ENCODE measurements at places on chromosomes 3 and 15. TPM values are rescaled to one million over a fixed set of nuclear protein-coding genes. Genes with fewer than 3 reads are reported as not detected.
A peak's percentile ranks its signal among the peaks of the same experiment; 100 is the strongest.

The HYKK gene
- 6.8 TPM for total RNA-seq

The C3orf80 gene
- 0.38 TPM for total RNA-seq

The CAMKV gene
- total RNA-seq, result not detected

The OR5K2 gene
- total RNA-seq, result not detected

The SHF gene
- total RNA-seq, result 5.4 TPM

The TMEM158 gene
- total RNA-seq, result 15.2 TPM

The PLSCR5 gene
- not detected for total RNA-seq

The HCN4 gene
- 0.23 TPM for total RNA-seq

The GABRR3 gene
- total RNA-seq, result not detected

The MASP1 gene
- 70.1 TPM for total RNA-seq

The DUOX2 gene
- total RNA-seq, result 40.1 TPM

The DISP2 gene
- total RNA-seq, result 5.1 TPM

The SERINC4 gene
- 0.52 TPM for total RNA-seq

The CAPN3 gene
- 21.5 TPM for total RNA-seq

The SLC38A3 gene
- not detected for total RNA-seq

DNA sequence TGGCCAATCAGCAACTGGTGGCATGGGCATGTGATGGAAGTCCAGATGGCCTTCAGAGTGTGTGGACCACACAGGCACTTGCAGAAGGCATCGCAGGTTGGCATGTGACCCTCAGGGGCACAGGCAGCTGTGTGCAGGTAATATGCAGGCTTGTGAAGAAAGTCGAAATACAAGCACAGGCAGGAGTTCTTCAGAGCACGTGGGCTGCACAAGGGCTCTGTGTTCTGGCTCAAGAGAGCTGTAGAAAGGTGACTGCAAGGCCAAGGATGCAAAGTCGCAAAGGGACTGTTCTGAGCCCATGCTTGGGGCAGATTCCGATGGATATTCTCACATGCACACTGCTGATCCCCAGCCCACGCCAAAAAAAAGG lies 8.3 kb downstream of the LRRC2 start:
- DNase-seq, result no peak

GRCh38 chr15:76941636-76942035 lies 10.1 kb downstream of the RCN2 start:
- DNase-seq, result no peak

- no peak for DNase-seq
Measured at GRCh38 chr3:32443478-32443877, 51.8 kb downstream of the CMTM7 start.

GRCh38 chr15:95479308-95479707 lies 851.2 kb upstream of the NR2F2 start:
- no peak for DNase-seq

- no peak for DNase-seq
Measured at GRCh38 chr3:158768881-158769543, 32.8 kb upstream of the MFSD1 start.

GRCh38 chr3:171023566-171023965 lies 3.0 kb downstream of the SLC2A2 start:
- DNase-seq, result no peak

- no peak for DNase-seq
Measured at GRCh38 chr3:51392355-51393133, 1.5 kb downstream of the RBM15B start.

GRCh38 chr3:184231671-184232070 lies 2.3 kb downstream of the VWA5B2 start:
- no peak for DNase-seq

DNA sequence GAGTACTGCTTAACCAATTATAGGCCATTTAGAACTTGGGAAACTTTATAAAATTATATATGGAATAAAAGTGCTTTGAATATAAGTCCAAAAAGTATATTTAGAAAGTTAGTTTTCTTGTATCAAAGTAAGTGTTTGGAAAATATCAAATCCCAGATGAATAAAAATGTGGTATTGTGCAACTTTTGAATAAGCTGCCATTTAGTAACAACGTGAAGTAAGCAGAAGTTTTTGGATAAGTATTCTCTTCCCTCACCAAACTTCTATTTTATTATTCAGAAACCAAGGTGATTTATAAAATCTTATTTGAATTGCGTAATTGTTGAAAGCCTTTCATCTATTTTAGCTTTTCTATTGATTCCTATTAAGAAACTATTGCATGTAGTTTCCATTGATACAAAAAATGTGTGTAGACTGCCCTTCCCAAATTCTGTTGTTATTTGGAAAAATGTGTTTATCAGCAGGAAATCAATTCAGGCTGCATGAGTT lies 806.2 kb downstream of the NSUN3 start:
- no peak for DNase-seq

DNA sequence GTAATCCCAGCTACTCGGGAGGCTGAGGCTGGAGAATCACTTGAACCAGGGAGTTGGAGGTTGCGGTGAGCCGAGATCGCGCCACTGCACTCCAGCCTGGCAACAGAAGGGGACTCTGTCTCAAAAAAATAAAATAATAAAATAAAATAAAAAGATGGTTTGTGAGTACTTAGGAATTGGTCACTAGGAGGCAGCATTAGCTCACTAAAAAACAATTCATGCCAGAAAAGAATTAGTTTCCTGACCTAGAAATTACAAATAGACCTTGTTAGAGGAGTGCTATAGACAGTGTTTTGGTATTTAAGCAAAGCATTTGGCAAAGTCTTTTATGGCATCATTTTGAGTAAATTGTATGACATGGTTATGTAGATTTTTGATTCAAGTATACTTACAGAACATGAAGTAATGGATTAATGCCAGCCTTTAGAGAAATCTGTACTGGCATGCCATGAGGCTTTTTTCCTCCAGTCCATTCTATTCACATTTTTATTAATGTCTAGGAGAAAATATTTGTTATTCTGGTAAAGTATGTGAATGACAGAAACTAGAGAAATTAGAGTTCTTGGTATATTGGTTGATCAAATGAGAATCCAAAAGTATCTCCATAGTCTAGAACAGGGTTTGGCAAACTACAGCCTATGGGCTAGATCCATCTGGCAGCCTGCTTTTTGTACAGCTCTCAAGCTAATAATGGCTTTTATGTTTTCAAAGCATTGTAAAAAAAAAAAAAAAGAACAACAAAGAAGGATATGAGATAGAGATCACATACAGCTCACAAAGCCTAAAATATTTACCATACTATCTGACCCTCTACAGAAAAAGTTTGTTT lies 81.6 kb downstream of the LRRC49 start:
- no peak for DNase-seq

GRCh38 chr3:165343185-165343584 lies 147.0 kb upstream of the SLITRK3 start:
- no peak for DNase-seq

- peak; percentile 13 for DNase-seq
Measured at GRCh38 chr3:54837964-54838363, 89.9 kb downstream of the LRTM1 start.

- DNase-seq, result no peak
Measured at GRCh38 chr3:73475175-73475574, 149.6 kb downstream of the PDZRN3 start.

- no peak for DNase-seq
Measured at GRCh38 chr3:128173849-128174248, 20.6 kb downstream of the EEFSEC start.

GRCh38 chr3:64972793-64973192 lies 285.0 kb upstream of the ADAMTS9 start:
- DNase-seq, result no peak

GRCh38 chr3:27641888-27642601 lies 80.1 kb downstream of the EOMES start:
- DNase-seq, result no peak

GRCh38 chr3:21417991-21418390 lies 333.0 kb downstream of the ZNF385D start:
- DNase-seq, result no peak

DNA sequence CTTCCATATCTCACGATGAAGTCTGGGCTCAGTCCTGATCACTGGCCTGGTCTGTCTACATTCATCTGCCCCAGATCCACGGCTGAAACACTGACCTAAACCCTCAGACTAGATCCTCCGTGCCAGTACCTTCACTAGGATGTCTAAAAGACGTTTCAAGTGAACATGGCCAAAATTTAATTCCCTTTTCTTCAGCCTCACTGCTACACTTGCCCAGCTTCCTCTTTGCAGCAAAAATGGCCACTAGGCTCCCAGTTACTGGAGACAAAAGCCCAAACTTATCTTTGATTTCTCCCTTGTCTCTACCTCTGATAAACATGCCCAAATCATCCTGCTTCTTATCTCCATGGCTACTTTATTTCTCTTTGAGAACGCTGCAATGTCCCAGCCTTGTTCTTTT lies 1.7 kb downstream of the RASSF1 start:
- no peak for DNase-seq

DNA sequence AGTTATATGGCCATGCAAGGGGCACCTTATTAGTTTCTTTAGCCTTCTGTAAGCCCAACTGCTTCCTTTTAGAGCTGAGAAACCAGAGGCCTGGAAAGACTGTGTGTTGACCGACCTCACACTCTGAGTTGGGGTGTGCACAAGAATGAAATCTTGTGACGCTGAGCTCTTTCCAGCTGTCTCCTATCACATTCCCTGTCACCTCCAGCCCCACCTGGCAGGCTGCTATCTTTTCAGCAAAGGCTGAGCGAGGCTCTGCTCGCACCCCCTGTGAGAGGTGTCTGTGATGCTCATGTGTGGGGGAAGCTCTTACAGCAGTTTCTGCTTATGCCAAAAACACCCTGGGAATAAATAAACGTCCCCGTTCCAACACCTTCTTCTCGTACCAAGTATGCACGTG lies 27.0 kb upstream of the LPP start:
- no peak for DNase-seq

DNA sequence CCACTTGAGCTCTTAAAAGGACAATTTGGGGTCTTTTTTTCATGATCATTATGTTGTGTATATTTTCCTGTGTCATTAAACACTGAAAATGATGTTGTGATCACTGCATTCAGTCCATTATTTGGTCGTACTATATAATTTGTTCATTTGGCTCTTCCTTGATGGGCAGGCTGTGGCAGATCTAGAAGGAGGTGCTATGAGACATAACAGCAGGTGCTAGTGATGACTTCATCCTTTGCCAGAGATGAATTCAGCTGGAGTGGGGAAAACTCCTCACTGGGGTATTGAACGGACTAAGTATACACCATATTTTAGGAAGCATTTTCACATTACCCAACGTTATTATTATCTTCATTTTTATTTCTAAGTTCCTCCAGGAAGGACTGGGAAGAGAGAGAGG lies 12.0 kb downstream of the CMTM7 start:
- no peak for DNase-seq

DNA sequence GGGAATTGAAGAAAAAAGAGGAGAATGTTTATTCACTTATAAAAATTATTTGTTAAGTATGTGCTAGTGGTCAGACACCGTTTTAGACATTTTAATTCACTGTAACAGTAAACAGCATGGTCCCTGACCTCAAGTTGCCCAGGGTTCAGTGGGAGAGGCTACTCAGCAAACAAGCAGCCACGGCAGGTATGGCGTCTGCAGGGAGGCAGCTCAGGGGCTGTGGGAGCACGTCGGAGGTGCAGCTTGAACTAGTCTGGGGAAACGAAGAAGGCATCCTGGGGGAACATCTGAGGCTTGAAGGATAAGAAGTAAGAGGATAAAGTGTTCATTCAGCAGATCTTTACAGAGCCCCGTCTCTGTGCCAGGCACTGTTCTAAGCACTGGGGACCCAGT lies 66.0 kb downstream of the CRTC3 start:
- no peak for DNase-seq

GRCh38 chr3:136106101-136106500 lies 90.0 kb downstream of the MSL2 start:
- no peak for DNase-seq

- DNase-seq, result no peak
Measured at GRCh38 chr15:39908186-39908585, 11.9 kb downstream of the GPR176 start.

DNA sequence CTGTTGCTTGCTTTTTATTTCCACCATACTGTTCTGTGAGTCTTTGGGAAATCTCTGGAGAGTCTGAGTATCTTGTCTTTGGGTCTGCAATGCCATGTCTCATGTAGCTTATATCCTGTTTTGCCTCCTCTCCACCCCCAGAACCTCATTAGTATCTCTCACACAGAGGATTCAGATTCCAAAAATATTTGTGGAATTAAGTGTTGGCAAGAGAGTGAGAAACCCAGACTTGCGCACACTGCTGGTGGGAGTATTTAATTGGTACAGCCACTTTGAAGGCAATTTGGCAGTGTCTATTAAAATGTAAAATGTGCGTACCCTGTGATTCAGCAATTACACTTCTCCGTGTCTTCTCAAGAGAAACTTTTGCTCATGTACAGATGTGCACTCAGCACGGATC lies 68.6 kb downstream of the ZNF621 start:
- DNase-seq, result no peak
